ENCODE measurements at places on chromosomes 16 and 17.

- DNase-seq = no peak
Observed at GRCh38 chr16:88659160-88659559, 3.7 kb downstream of the MVD start.

DNA sequence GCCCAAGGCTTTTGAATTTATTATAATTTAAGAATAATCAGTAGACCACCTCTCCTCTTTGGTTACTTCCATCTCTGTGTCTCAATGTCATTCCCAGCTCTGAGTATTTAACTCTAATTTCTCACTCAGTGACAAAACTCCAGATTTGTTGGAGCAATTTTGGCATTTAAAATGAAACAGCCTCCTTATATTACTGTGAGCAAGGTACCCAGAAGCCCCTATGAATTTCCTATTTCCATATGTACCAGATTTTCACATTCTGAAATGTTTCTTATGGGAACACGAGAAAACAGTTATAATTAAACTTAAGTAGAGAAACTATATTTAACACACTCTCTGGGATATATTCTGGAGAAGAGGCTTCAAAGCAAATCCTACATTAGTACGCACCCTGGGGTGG, 285.4 kb upstream of the CDH8 start:
- DNase-seq = no peak

GRCh38 chr16:81296631-81297030, 18.1 kb upstream of the GAN start:
- no peak for DNase-seq

- no peak for DNase-seq
Observed at GRCh38 chr17:73155410-73156165, 9.2 kb upstream of the SSTR2 start.

DNA sequence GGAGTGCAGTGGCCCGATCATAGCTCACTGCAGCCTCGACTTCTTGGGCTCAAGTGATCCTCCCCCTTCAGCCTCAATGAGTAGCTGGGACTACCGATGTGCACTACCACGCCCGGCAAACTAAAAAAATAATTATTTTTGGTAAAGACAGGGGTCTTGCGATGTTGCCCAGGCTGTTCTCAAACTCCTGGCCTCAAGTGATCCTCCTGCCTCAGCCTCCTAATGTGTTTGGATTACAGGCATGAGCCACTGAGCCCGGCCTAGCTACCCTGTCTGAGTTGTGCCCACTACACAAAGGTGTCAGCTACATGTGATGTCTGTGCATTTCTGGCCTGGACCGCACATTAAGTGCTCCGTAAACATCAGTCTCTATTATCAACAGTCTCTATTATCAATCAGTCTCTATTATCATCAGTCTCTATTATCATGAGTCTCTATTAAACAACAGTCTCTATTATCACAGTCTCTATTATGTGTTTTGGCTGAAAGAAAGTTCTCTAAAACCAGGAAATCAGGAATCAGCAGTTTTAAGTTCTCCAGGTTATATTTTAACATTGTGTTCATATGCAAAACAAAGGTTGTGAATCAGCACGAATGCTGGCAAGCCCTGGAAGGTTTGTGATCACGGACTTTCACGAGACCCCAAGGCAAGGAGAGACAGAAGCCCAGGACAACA, 721 bp upstream of the WWOX start:
- no peak for DNase-seq

DNA sequence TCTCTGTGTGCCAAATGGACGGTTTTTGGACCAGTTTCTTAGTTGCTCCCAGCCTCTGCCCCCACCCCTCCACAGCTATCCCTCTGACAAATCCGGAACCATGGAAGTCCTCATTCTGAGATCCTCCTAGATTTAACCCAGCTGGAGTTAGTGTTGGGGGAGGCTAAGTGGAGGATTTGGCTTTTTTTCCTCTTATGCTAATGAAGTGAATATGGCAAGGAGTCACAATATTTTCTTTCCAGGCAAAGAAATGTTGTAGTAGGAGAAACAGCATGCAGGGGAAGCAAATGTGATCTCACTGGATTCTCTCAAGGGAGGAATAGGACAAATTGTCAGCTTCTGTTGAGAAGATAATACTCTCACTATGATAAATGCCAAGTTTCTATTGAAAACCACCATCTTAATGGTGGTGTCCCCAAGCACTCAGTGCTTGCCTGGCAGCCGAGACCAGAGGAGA, 159.5 kb downstream of the MSI2 start:
- DNase-seq = no peak

GRCh38 chr17:81869221-81870130, 1.7 kb downstream of the ARHGDIA start:
- DNase-seq = no peak

- no peak for DNase-seq
Observed at GRCh38 chr16:72501739-72502593, 330.0 kb upstream of the PMFBP1 start.

DNA sequence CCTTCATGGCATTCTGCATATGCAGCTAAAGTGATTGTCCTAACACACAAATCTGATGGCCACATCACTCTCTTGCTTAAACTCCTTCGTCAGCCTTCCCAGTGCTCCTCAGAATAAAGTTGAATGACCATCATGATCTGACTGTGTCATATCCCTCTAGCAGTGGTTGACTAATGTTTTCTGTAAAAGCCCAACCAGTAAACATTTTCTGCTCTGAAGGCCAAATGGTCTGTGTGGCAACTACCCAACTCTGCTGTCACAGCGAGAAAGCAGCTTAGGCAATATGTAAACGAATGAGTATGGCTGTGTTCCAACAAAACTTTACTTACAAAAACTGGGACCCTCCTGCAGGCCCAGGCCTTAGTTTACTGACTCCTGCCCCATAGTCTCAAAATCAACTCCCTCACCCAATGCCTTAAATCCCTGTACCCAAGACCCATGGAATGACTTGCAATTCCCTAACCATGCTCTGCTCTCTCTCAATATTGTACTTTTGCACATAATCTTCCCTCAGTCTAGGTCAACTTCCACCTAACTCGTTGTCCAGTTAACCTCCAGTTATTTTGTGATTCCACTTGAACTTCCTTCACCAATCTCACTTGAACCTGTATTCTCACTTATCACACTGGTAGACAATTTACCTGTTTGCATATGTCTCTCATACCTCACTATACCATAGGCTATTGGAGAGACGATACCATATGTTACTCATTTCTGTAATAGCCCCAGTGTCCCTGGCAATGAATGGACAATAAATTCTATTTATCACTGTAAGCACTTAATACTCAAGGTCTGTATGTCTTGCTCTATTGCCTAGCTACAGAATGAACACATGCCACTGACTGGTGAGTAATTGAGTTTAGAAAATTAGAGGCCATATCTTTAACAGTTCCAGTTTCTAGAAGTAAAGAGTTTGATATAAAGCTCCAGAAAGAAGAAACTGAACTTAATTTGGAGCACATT, 29.1 kb downstream of the TMEM100 start:
- DNase-seq = no peak

GRCh38 chr17:74139120-74139519, 64.4 kb upstream of the RPL38 start:
- DNase-seq = no peak

DNA sequence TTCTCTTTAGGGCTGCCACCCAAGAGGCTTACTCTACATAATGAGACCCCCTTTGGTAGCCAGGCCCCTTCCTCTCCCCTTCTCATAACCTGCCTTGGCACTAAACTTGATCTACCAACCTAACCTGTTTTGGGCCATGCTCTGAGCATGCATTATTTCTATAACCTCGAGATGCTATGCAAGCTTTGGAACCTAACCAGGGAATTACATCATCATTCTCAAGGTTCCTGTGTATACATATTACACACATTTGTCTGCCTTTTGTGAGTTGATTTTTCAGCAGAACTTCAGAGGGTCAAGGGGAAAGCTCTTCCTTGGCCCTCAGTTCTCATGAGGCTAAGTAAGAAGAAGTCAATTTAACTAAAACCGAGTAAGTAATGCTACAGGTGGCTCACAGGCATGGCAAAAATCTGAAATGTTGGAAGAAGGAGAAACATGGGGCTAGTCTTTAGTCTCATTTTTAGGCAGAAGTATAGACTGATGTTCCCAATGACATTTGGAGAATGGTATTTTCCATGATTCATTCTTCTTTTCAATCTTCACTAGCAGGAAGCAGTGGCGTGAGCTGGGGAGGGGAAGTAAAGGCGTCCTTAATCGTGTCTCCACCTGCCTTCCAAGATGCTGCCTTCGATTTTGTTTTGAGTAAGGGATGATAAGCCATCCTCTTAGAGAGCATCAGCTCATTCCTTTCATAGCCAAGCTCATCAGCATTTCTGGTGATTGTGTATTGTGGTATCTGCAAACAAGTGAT, 308.4 kb downstream of the ABCC12 start:
- DNase-seq = no peak

DNA sequence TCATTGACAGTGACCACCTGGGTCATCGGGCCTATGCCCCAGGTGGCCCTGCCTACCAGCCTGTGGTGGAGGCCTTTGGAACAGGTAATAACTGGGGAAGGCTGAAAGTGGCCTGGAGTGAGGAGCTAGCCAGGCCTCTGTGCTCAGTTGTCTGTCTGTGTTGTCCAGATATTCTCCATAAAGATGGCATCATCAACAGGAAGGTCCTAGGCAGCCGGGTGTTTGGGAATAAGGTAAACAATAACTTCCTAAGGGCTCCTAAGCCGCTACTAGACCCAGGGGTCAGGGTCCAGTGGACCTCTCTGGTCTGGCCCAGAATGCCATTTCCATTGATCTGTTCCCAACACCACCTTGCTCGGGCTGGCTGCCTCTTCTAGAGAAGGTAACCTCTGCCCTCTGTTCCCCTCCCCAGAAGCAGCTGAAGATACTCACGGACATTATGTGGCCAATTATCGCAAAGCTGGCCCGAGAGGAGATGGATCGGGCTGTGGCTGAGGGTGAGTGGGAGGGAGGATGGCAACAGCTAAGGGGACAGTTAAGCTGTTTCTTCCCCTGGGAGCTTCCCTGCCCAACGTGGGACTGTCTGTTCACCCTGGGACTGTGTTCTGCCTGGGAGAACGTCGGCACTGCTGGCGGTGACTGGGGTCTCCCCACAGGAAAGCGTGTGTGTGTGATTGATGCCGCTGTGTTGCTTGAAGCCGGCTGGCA, 1.9 kb upstream of the MLX start:
- no peak for DNase-seq

DNA sequence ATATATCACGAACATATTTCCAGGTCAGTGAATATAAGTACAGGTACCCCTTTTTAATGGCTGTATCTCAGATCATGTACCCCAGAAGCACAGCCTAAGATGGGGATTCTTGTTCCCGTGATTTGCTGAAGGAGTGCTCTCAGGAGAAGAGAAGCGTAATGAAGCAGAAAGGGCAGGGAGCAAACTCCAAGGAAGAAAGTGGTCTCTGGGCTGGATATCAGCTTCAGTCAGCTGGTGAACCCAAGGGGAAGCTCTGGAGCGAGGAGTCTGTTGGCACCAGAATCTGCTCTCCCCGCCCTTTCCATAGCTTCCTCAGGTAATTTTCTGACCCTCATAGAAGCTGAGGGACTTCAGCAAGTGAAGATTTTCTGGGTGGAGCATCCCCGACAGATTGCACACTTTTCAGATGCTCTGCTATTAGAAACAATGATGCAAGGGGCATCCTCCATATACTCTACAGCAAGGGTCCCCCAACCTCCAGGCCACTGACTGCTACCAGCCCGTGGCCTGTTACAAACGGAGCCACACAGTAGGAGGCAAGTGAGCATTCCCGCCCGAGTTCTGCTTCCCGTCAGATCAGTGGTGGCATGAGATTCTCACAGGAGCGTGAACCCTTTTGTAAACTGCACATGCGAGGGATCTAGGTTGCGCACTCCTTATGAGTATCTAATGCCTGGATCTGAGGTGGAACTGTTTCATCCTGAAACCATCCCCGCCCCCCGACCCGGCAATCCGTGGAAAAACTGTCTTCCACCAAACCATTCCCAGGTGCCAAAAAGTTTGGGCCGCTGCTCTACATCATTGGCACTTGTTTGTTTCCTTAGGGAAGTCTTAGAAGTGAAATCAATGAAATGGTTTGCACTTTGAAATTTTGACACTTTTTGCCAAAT, 4.4 kb downstream of the FAHD1 start:
- DNase-seq = no peak

DNA sequence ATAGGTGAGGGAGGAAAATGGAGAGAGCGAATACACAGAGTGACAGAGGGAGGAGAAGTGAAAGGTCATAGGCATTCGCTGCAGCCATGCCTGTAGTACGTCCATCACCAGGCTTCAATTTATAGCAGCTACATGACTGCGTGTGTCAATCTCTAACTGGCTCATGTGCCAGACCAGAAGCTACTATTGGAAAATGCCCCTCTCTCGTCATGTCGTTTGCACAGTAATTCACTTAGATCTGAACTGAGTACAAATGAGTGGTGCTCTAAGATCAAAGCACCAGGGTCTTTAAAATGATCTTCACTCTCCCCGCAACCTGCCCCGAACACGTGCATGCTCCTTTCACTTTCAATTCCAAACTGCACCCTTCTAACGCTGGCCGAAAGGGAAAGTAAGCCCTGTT, 51.3 kb downstream of the ADCY9 start:
- DNase-seq = peak; percentile 34

GRCh38 chr17:2188971-2189630, 114.5 kb downstream of the SMG6 start:
- DNase-seq = no peak

DNA sequence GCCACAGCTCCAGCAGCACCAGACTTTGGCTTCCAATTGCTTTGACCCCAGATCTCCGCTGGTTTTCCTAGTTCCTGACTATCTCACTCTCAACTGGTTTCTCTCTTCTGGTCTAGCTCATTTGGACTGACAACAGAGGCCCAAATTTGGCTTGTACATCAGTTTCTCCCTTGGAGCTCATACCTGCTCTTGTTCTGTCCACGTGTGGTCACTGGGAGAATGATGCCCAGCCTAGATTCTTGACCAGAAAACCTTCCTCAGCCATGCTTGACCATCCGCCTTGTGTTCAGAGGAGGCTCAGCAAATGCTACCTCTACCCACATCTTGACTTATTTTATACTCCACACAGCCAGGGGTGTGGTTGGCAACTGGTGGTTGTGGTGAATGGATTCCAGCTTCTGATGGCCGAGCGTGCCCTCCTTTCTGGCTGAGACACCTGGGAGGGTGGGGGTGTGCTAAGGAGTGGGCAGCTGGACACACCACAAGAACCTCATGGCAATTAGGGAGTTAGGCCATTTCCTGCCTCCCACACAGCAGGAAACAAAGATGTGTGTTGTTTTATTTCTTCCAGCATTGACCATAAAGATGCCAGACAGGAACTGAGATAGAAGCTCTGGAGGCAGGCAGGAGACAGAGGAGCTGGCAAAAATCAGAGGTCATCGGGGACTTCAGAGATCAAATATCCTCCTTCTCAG, 93.8 kb upstream of the FAM20A start:
- DNase-seq = no peak

DNA sequence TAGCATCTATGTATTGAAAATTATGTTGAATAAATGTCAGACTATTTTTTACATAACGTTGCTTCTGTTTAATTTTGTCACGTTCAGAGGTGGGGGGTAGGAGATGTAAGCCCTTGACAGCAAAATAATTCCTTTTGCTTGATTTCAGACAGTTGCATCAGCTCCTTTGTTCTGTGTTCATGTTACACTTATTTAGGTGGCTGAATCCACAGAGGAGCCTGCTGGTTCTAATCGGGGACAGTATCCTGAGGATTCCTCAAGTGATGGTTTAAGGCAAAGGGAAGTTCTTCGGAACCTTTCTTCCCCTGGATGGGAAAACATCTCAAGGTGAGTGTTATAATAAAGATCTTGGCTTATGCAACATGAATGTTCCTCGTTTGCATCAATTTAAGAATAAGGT, 4.5 kb downstream of the HERPUD1 start:
- DNase-seq = no peak

Measured in activated CD4-positive, alpha-beta T cell treated with anti-CD3 and anti-CD28 coated beads, Interleukin-2, amount 50 U/mL, for 4 hours (primary cell).